ENCODE measurements at places on chromosomes 16 and 17. TPM values are rescaled to one million over a fixed set of nuclear protein-coding genes. Genes with fewer than 3 reads are reported as not detected.

GRCh38 chr17:44522883-44523671, 19.9 kb upstream of the GPATCH8 start:
- no peaks in the 10 kb centered on the region for H3K4me1 ChIP-seq
- H3K27ac ChIP-seq, result no peak overlapping the region
- no peak overlapping the region for H3K4me3 ChIP-seq
- DNase-seq, result peak; percentile 82
- H3K27me3 ChIP-seq, result peaks cover 12% of the 10 kb centered on the region
- no peaks in the 10 kb centered on the region for H3K36me3 ChIP-seq

GRCh38 chr17:80645706-80646325, 101.2 kb downstream of the RPTOR start:
- H3K27ac ChIP-seq, result no peak overlapping the region
- peaks cover 55% of the 10 kb centered on the region for H3K4me1 ChIP-seq
- peaks cover 14% of the 10 kb centered on the region for H3K36me3 ChIP-seq
- H3K27me3 ChIP-seq, result no peaks in the 10 kb centered on the region

DNA sequence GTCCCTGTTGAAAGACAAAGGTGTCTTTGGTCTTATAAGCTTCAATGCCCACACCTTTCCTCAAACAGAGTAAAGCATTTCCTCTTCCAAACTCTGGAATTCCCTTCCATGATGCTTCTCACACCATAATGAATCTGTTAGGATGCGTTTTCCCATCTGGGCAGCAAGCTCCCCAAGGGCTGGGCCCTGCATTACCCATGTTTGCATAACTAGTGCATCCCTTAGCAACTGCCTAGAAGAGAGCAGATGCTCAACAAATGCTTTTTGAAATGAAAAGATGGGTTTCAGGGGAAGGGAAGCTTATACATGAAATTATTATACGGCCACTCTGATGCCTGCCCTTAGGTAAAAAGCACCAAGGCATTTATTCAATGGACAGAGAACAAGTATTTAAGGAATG, 124.5 kb upstream of the CCL2 start:
- no peaks in the 10 kb centered on the region for H3K36me3 ChIP-seq
- H3K4me1 ChIP-seq, result no peaks in the 10 kb centered on the region
- H3K4me3 ChIP-seq, result no peak overlapping the region

GRCh38 chr17:56471696-56472095, 121.8 kb upstream of the NOG start:
- H3K4me3 ChIP-seq, result no peak overlapping the region
- no peaks in the 10 kb centered on the region for H3K36me3 ChIP-seq
- peaks cover 7% of the 10 kb centered on the region for H3K4me1 ChIP-seq

CACNA1G gene
- 0.05 TPM for total RNA-seq

OR1A1 gene
- total RNA-seq, result not detected

Measured in activated CD4-positive, alpha-beta memory T cell treated with anti-CD3 and anti-CD28 coated beads for 36 hours (primary cell).